ENCODE measurements at places on chromosomes 12 and 14. TPM values are rescaled to one million over a fixed set of nuclear protein-coding genes. Genes with fewer than 3 reads are reported as not detected.

RBP5 gene
- total RNA-seq = not detected

INSM2 gene
- total RNA-seq = 0.05 TPM

SRRM4 gene
- total RNA-seq = not detected

CFAP73 gene
- total RNA-seq = 0.09 TPM

ANKRD33 gene
- not detected for total RNA-seq

GPR137C gene
- 0.17 TPM for total RNA-seq

POC1B gene
- total RNA-seq = 17.9 TPM

CIROP gene
- total RNA-seq = not detected
